Sigmoid colon (tissue), 7 donors: ENCODE measurements at places on chromosomes 5 and 9. TPM values are rescaled to one million over a fixed set of nuclear protein-coding genes. Genes with fewer than 3 reads are reported as not detected.
A peak's percentile ranks its signal among the peaks of the same experiment; 100 is the strongest.

Gene IL33
- total RNA-seq: 33.5 TPM

Gene GPR150
- total RNA-seq: 0.14 TPM

DNA sequence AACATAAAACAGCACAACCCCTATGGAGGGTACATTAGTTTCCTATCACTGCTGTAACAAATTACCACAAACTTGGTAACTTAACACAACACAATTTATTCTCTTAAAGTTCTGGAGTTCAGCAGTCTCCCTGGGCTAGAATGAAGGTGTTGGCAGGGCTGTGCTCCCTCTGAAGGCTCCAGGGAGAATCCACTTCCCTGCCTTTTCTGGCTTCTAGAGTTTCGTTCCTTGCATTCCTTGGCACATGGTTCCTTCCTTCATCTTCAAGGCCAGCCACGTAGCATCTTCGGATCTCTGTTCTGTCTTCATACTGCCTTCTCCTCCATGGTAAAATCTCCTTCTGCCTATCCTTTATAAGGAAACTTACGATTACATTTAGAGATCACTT is 25.0 kb upstream of the GSN start:
- peak; percentile 67 for DNase-seq

Gene ENTR1
- total RNA-seq: 30.6 TPM

Gene PCA3
- total RNA-seq: under 0.01 TPM

DNA sequence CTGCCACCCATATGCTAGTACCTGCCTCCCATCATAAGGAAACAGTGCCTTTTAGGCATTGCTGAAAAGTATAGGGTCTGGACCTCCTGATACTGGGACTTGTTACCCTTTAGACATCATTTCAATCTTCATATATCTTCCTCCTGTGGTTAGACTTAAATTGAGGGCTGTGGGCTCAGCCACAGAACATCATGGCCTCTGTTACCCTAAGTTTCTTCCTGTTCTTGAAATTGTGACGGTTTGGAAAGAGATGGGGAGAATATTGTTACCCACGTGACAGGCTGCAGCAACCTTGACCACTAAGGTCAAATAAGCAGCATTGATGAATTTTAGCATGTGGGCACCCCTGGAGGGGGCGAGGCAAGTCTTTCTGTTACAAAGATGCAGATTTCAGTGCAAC is 87.7 kb downstream of the PDE8B start:
- no peak for DNase-seq

DNA sequence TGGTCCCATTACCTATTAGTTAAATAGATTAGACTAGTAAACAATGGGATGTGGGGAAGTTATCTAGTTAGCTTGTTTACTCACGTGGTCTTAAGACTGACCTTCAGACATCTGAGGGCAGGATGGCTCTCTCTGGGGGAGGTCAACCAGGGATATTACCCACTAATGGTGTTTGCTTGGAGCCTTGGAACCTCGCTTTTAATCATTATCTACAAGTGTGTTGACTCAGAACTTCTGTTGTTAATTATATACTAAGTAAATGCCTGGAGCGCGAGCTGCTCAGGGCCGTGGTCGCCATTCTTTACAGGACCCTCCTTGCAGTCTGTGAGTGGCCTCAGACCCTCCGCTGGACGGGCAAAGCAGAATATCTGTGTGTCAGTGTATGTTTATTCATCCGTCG is 48.5 kb upstream of the ZNF354A start:
- DNase-seq: no peak
